Substantia nigra (tissue), 51 donors: ENCODE measurements at places on chromosomes 16 and 17.

- no peak for DNase-seq
Observed at GRCh38 chr17:69773081-69773480, 301.9 kb upstream of the KCNJ16 start.

GRCh38 chr17:76000016-76000754 is 470 bp upstream of the CDK3 start:
- peak; percentile 6 for DNase-seq

DNA sequence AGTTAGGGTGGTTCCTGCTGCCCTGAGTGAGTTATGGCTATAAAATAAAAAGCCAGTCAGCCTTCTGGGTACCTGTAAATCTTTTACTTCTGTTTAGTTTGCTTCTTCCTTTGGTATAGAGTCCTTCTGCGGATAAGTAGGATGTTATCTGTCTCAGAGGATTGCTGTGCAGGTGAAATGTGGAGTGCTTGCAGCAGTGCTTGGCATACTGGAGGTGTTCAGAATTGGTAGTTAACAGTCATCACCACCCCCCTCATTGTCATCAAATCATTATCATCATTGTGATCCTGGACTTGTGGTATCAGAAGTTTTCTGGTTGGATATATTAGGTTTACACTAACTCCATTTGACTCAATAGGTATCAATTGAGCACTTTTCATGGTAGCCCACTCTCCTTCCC is 2.6 kb downstream of the LCMT1 start:
- DNase-seq: no peak

DNA sequence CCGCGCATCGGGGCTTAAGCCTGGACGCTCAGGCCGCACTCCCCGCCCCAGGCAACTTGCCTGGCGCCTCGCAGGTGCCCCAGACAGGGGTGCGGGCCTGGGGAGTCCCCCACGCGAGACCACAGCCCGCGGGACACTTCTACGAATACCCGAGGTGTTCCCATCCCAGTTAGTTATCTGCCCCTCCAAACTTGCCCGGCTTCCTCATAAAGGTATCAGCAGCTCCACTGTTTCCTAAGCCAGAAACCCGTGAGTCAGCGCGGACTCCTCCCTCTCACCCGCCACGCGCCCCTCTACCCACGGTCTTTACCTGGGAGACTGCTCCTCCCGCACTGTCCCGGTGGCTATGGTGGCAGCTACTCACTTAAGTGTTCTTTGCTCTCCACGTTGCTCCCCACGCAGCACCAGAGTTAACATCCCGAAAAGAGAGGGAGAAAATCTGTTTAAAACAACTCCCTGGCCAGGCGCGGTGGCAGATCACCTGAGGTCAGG is 1.0 kb upstream of the CREBBP start:
- DNase-seq: no peak

DNA sequence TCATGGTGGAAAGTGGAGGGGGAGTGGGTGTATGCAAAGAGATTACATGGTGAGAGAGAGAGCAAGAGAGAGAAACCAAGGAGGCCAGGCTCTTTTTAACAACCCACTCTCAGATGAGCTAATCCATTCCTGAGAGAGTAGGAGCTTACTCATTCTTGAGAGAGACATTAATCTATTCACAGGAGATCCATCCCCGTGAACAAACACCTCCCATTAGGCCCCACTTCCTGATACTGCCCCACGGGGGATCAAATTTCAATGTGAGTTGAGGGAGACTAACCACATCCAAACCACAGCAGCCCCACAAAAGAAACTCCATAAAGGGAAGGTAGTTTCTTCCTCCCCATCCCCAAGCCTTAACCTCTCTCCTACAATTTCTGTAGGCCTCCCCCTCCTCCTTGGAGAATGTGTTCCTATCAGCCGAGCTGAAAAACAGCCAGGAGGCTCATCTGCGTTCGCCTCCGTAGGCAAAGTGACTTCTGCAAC is 450.0 kb downstream of the NPIPA7 start:
- no peak for DNase-seq

- no peak for DNase-seq
Observed at GRCh38 chr16:11682655-11683096, 14.4 kb downstream of the SNN start.
